Stimulated activated naive CD8-positive, alpha-beta T cell treated with anti-CD3 and anti-CD28 coated beads, Interleukin-15, Interleukin-2, amounts not matched to agents 100 U/mL and 50 U/mL, for 24 hours (primary cell): ENCODE measurements at places on chromosomes 11 and 22.

DNA sequence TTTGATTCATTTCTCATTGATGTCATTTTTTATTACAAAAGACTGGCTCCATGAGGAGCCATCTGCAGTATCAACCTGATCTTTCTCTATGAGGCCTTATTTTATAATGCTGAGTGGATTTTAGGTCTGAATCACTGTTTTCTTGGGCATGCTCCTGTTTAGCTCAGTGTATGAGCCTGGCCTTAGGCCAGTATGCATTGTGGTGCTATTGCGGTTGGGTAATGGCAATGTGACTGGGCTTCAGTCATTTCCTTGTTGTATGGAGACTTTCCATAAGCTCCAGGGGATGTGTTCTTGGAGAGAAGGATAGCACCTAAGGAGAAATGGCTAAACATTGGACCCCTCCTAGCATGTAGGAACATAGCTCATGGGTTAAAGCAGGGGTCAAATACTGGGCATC, 293.2 kb downstream of the NELL1 start:
- DNase-seq, result no peak

- no peak for DNase-seq
Measured at GRCh38 chr11:1888347-1888753, 3.3 kb downstream of the PRR33 start.

DNA sequence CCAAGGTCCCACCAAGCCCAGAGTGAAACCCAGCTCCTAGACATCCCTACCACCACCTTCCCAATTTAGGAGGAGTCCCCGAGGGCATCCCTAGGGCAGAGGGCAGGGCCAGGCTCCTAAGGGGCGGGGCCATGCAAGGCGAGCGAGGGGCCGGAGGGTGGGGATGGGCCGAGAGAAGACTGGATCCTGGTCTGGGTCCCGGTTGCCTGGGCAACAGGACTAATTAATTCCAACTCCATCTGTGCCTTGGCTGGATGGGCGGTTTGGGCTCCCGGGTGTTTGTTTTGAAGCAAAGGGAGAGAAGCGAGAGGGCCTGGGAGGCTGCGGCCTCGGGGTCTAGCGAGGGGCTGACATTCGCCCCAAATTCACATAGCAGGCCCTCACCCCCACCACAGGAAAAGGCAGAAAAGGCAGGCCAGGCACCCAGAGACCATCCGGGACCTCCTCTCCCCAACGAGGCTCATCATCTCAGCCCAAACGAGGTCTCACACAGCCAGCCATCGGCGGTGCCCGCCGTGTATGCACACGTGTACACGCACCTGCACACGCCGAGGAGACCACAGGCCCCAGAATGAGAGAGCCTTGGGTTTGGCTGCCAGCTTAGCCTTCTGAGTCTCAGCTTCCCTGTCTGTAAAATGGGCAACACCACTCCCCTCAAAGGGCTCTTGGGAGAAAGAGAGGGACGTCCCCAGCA, 23.9 kb downstream of the ELFN2 start:
- no peak for DNase-seq

DNA sequence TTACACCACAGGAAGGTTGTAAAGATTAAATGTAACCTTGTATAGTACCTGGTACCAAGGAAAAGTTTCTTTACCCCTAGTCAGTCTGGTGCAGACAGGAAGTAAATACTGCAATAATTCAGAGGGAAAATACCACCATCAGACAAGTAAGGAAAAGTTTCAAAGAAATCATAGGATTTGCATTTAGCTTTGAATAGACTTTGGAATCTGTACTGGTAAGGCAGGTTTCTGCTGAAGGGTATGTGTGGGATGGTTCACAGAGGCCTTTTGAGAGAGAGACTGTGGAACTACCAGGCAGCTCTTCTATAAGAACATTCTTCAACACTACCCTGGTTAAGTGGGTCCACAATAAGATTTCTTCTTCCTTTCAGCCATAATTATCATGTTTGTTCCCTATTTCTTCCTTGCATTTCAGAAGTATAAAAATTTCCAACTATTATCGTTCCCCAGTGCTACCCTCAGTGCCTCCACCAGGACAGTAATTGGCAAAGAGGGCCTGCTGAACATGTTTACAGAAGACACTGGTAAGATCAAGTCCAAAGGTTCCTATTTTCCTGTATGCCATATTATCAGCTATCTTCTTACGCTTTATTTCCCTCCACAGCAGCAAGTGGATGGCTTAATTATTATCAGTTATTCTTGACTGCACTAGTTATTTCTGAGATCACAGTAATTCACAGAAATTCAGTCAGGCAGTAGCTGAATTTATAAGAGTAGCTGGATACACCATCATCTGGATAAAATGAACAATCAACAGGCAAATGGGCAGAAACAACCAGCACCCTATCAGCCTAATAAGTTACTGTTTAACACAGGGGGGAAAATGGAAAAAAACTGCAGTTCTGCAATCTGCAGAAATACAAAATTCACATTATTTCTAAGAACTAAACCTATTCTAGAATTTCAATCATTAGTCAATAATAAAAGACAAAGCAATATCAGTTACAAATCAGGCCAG, 48.5 kb downstream of the PITPNB start:
- no peak for DNase-seq

DNA sequence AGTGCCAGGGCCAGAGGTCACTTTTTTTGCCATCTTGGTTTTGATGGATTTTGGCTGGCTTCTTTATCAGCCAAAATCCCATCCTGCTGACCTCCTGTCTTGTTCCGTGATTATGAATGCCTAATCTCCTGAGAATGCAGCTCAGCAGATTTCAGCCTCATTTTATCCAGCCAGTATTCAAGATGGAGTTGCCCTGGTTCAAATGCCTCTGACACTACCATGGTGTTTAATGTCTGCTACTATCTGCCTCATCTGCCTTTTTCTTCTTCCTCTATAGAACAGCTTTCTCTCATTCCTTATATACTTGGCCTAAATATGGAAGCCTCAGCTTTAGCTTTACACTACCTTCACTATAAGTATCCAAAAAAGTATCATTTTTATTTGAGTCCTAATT, 50.7 kb downstream of the ACER3 start:
- no peak for DNase-seq

GRCh38 chr22:44494497-44494896, 3.5 kb downstream of the RTL6 start:
- DNase-seq, result no peak

- no peak for DNase-seq
Measured at GRCh38 chr22:29574762-29575450, 6.0 kb downstream of the NIPSNAP1 start.

DNA sequence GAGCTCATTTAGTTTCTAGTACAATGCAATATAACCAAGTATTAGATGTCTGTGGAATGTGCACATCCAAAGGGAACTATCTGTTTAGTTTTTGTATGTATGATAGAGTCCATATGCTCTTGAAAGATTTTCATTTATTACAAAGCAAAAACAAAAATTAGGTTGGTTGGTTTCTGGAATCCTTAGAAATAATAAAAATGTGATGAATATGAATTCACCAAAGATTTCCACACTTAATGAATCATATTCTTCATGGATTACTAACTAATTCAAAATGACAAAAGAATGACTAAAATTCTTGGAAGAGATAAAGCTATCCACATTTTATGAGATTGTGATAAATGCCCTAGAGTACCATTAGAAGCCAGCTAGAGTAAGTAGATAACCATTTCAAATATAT, 261.1 kb downstream of the SBF2 start:
- no peak for DNase-seq

DNA sequence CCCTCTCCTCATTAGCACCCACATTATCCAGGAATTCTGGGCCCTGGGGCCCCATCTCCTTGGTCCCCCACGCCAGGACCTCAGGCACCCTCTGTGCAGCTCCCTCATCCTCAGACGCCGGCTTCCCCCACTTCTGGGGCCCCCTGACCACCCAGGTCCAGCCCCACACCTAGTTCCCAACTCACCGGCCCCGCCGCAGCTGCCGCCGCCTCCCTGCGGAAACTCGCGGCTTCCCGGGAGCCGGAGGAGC, at the start of gene PCSK7:
Gene PCSK7, minus strand, starts transcription at position 232 of the 250 bp plus-strand sequence. CDS start 2,229 bp downstream, outside the sequence.
- no peak for DNase-seq

- DNase-seq, result no peak
Measured at GRCh38 chr11:61811831-61812230, 5.0 kb downstream of the FADS1 start.

- DNase-seq, result no peak
Measured at GRCh38 chr11:44320289-44320973, 10.5 kb upstream of the ALX4 start.

- DNase-seq, result no peak
Measured at GRCh38 chr11:68709062-68709461, 24.7 kb downstream of the GAL start.

DNA sequence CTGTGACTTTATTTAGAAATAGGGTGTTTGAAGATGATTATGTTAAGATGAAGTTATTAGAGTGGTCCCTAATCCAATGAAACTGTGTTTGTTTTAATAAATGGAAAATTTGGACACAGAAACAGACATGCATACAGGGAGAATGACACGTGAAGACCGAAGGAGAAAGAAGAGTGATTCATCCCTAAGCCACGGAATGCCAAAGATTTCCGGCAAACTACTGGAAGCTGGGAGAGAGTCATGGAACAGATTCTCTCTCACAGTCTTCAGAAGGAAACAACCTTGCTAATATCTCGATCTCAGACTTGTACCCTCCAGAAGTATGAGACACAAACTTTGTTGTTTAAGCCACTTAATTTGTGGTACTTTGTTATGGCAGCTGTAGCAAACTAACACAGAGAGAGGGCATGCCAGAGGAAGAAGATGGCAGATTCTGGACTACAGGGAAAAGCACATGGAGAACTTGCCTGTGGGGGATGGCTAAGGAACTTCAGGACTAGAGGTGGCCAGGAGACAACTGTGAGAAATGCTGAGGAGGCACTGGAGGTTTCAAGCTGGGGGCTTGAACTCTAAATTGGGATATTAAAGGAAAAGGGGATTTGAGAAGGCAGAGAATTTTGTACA, 733.5 kb upstream of the CCDC90B start:
- DNase-seq, result no peak

- no peak for DNase-seq
Measured at GRCh38 chr11:65288706-65289536, 25.7 kb upstream of the CDC42EP2 start.

DNA sequence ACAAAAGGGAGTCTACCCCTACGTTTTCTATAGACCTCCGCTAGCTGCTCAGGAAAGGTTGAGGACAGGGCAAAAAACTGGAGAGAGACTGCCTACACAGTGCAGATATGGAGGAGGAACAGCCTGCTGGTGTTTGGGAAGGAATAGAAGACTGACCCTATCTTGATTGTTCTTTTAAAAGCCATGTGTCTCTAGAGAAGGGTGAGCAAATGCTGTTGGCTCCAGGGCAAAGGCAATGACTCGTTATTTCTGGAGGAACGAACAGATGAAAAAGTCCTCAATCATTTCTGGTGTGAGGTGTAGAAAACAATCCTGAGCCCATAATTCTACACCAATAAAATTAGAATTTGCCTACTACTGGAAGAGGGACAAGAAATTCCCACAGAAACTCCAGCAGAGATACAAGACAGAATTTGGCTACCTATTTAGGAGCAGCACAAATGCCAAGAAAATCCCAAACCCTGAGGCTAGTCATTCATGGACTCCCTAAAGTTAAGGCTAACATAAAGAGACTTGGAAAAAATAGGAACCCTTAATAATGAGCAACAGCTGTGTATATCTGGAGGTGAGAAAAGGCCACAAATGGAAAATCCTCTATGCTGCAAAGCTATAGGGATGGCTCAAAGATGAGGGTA, 1206.3 kb upstream of the CNTN5 start:
- DNase-seq, result no peak

GRCh38 chr11:68044898-68045351, 6.1 kb downstream of the TCIRG1 start:
- DNase-seq, result no peak

- no peak for DNase-seq
Measured at GRCh38 chr22:36369922-36370791, 17.6 kb downstream of the MYH9 start.

- DNase-seq, result peak; percentile 58
Measured at GRCh38 chr11:86183694-86184093, 60.9 kb upstream of the EED start.
